T-helper 9 cell (primary cell): ENCODE measurements at places on chromosomes 2 and 18.

- no peak for DNase-seq
Observed at GRCh38 chr18:50401888-50402287, 27.0 kb downstream of the SKA1 start.

GRCh38 chr18:12258719-12259705, 4.9 kb downstream of the CIDEA start:
- no peak for DNase-seq

DNA sequence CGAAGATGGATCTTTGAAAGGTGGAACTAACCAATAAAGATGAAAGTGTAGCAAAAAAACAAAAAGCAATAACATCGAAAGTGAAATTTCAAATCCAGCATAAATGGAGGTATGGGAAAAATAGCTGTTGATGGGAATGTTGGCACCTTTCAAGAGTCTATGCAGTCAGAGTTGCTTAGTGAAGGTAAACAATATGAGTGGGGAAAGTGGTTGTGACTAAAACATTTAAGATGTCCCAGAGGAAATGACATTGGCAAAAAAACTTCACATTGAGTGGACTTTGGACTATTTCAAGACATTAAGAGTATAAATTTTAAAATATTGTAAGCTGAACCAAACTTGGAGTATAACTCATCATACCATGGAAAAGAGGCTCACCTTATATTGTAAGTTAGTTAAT, 17.7 kb downstream of the ETAA1 start:
- no peak for DNase-seq

- DNase-seq: no peak
Observed at GRCh38 chr2:1793868-1794445, 49.6 kb upstream of the PXDN start.

DNA sequence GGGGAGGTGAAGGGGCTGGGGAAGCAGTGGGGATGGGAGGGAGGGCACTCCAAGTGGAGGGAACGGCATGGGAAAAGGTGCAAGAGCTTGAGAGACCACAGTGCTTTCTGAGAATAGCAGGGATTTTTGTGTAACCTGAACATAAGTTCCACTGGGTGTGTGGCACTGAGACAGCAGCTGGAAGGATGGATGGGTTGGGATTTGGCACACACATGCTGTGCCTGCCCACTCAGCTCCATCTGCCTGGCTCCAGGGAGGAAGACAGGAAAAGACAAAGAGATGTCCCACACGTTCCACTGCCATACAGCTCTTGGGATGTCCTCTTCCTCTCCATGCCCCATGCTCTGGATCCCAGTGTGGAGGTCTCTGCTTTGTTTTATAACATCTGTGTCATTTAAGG, 114.1 kb upstream of the TEX51 start:
- no peak for DNase-seq

DNA sequence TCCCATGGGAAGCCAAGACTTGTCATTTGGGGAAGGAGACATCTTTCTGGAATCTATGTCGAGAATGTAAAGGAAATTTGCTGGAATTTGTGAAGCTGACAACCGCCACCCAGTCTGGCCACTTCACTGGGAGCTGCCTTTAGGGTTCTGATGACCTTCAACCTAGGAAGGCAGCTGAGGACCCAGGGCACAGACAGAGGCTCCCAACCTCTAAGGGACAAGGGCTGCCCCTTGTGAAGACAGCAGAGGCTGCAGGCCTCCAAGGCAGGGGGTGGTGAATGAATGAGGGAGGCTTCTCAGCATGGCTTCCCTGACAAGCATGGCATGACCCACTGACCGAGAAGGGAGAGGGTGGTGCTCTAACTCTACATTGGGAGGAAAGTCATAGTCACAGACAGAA, 128.9 kb upstream of the ASB18 start:
- no peak for DNase-seq

GRCh38 chr2:164014068-164014731, 278.4 kb upstream of the FIGN start:
- DNase-seq: no peak

- no peak for DNase-seq
Observed at GRCh38 chr2:13884291-13884976, 748.1 kb upstream of the LRATD1 start.

DNA sequence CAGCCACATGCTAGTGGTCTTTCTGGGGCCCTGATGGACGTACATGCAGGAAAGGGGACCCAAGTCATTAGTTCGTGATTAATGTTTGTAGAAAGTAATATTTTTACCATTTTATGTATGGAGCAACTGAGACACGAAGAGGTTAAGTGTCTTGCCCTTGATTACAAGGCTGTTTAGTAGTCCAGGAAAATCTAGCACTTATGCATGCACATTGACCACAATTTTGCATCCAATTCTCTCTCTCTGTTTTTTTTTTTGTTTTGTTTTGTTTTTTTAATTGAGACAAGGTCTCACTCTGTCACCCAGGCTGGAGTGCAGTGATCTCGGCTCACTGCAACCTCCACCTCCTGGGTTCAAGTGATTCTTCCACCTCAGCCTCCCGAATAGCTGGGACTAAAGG, 8.3 kb upstream of the GATA6 start:
- DNase-seq: no peak

DNA sequence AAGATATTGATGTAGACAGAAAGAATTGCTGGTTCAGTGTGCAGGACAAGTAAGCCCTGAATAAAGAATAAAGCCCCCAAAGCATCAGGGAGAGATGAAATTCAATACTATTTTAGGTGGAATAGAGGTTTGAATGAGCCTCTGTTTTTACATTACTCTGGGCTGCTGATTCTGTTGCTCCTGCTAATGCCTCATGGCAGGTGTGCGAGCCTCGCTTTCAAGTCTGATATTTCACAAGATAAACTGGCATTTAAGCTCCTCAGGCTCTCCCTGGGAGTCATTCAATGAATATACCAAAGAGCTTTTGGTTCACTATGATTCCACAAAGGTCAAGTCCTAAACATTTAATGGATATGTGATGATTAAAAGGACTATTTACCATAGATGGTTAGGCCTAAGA, 601.0 kb upstream of the SLC39A10 start:
- no peak for DNase-seq

DNA sequence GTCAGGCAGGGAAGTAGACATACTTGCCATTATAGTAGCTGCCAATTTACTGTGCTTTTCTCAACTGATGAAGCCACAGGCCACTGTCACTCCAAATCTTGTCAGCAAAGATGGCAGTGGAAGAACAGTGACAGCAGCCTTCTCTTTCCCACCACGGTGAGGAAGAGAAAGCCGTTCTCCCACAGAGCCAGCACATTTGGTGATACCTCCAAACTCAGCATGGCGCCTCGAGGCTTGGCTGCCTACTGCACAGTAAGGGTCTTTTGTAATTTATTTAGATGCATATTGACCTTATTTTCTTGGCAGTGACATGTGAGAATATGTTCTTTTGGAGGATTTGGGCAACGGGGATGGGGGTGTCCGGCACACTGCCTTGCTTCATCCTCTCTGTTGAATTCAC, 117.2 kb upstream of the CDH20 start:
- DNase-seq: no peak

GRCh38 chr2:19351499-19351898, 6.9 kb downstream of the OSR1 start:
- DNase-seq: no peak

DNA sequence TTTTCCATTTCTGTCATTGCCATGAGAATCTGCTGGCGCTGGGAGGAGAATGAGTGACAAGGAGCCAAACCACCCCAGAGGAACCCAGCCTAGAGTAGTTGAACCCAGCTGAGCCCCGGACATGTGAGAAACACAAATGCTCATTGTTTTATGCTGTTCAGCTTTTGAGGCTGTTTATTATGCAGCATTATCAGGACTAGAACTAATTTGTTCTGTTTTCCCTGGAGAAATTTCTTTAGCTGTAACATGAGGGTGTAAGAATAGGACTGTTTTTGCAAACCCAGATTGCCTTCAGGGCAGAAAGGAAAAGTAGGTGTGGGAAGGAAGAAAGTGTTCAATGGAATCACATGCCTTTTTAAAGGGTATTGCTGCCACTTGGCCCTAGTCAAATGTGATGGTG, 28.5 kb upstream of the DOCK10 start:
- no peak for DNase-seq

DNA sequence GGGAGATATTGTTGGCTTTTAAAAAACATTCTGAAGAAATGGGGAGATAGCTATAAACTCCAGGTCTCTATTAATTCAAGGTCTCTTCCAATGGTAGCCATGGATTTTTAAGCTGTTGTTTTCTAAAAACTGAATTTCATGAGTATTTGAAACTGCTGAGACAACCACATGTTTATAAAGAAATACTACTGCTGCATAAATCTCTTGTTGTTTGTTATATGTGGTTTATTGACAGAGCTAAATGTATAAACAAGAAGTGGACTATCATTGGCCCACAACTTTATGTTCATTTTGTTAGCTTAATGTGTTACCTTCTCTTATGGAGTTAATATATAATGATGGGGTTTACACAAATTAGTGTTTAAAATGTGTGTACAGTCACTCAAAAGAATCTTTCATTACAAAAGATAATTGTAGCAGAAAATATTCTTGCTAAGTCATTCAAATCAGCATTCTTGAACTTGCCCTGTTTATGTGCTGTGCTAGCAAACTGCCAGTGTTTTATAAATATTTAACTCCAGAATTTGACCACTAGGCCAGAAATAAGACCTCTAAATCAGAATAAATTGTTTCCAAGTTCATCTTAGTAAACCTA, 242.1 kb downstream of the TMX3 start:
- DNase-seq: no peak

DNA sequence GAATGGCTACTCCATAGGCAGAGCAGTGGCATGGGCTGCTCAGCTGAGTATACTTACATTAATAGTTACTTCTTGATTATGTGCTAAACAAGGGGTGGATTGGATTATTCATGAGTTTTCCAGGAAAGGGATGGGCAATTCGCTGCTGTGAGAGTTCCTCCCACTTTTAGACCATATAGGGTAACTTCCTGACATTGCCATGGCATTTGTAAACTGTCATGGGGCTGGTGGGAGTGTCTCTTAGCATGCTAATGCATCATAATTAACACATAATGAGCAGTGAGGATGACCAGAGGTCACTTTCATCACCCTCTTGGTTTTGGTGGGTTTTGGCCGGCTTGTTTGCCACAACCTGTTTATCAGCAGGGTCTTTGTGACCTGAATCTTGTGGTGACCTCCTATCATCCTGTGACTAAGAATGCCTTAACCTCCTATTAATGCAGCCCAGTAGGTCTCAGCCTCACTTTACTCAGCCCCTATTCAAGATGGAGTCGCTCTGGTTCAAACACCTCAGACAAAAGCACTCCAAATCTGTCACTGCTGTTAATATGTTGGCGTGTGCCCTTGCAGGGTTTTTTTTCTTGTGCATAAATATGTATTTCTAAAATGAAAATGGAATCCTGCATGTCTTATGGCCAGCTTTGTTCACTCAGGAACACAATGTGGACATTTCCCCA, 56.0 kb downstream of the CYBRD1 start:
- no peak for DNase-seq

- no peak for DNase-seq
Observed at GRCh38 chr2:232697807-232698110, 628 bp downstream of the GIGYF2 start.

GRCh38 chr2:47270421-47270820, 115.3 kb upstream of the STPG4 start:
- no peak for DNase-seq

DNA sequence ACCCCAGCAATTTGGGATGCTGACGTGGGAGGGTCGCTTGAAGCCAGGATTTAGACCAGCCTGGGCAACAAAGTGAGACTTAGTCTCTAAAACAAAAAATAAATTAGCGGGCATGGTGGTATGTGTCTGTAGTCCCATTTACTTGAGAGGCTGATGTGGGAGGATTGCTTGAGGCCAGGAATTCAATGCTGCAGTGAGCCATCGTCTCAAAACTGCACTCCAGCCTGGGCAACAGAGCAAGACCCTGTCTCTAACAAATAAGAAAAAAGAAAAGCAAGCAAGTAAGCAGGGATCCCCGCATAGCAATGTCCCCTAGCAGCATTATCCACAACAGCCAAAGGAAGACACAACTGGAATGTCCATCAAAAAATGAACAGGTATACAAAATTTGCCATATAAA, 3.4 kb downstream of the TXNL1 start:
- no peak for DNase-seq
